ENCODE measurements at places on chromosomes 1 and 21.

GRCh38 chr1:49356594-49356993 lies 579.9 kb upstream of the BEND5 start:
- no peak for DNase-seq

- DNase-seq: peak; percentile 71
These were observed 12.8 kb upstream of the CDC42 start for GRCh38 chr1:22039594-22040285.

DNA sequence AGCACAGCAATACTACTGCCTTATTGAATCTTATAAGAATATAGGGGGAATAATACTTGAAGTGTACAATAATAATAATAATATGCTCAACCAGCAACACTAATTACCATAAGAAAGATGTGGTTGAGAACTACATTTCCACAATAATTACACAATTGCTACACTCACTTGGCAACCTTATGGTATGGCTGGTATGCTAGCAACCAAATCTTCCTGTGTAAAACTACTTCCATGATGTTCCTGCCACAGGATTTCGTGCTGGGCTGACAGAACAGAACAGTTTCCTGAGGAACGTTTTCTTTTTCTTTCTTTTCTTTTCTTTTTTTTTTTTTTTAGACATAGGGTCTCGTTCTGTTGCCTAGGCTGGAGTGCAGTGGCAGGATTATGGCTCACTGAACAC lies 50.6 kb downstream of the KIF26B start:
- no peak for DNase-seq

GRCh38 chr1:31579374-31579773 lies 3.1 kb downstream of the TINAGL1 start:
- DNase-seq: no peak

- DNase-seq: no peak
These were observed 5.0 kb downstream of the WDR77 start for GRCh38 chr1:111444031-111444430.

GRCh38 chr1:165639821-165640623 lies 9.0 kb downstream of the MGST3 start:
- no peak for DNase-seq

GRCh38 chr1:110308247-110308646 lies 30.9 kb upstream of the RBM15 start:
- peak; percentile 41 for DNase-seq

- DNase-seq: no peak
These were observed 64.9 kb downstream of the PTGS2 start for GRCh38 chr1:186615332-186615731.

- DNase-seq: no peak
These were observed 403.6 kb downstream of the PTPRU start for GRCh38 chr1:29639741-29640427.

- DNase-seq: no peak
These were observed 3.1 kb upstream of the LMNA start for GRCh38 chr1:156111355-156111962.

GRCh38 chr1:60898413-60898812 lies 183.9 kb upstream of the NFIA start:
- no peak for DNase-seq

DNA sequence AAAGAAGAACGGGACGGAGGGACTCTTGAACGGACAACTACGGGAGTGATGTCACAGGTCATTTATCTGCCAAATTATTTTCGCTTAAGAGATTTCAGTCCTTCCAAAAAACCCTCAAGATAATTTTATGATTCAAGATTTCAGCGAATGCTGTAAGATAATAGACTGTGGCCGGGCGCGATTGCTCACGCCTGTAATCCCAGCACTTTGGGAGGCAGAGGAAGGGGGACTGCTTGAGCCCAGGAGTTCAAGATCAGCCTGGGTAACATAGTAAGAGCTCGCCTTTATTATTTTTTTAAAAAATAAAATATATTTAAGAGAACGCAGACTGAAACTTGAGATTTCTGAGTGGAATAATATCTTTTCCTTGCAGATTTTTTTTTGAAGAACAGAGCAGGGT lies 609 bp downstream of the RWDD2B start:
- peak; percentile 8 for DNase-seq

- no peak for DNase-seq
These were observed 216.7 kb upstream of the HOOK1 start for GRCh38 chr1:59598120-59598440.

GRCh38 chr1:28801461-28801860 lies 10.5 kb upstream of the OPRD1 start:
- DNase-seq: no peak

GRCh38 chr1:167790117-167790516 lies 68.3 kb downstream of the MPZL1 start:
- no peak for DNase-seq

DNA sequence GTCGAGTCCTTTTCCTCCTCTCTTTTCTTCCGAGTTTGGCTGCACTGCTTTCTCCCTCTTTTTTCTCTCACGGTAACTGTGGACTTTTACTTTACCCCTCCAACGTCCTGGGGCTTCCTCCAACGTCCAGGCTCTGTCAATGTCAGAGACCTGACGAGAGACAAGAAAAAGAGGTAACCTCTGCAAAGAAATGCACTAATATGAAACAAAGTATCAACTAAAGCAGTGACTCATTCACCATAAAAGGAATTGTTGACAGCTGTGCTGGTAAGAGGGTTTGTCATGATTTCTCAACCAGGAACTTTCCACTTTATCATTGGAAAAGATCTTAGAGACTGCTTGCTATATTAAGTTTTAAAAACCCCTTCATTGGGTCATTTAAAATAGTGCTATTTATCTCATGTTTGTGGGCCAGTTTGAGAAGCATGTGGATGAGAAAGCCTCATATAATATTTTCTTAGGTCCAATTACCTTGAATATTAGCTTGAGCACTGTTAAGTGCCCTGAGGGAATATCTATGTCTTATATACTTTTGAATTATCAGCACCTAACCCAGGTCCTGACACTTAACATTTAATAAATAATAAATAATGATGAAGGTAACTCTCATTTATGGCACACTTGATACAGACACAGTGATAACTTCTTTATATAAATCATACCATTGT lies at the start of gene GBP2:
Gene GBP2, minus strand, starts transcription at position 202 of the 668 bp plus-strand sequence. CDS start 4,148 bp downstream, outside the sequence.
- peak; percentile 93 for DNase-seq

DNA sequence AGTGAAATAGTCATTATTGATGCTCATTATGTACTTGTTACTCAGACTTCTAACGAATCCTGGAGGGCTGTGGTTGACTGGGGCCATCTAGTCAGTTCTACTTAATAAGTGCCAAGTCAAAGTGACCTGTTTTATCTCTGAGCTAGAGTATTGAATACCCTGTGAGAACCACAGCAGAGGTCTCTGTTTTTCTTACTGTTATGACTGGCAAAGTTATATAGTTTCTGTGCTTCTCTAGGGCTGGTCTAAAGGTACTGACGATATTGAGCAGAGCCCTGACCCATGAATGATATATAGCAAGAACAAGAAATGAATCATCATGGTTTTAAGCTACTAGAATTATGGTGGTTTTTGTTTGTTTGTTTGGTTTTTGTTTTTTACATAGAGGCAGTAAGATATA lies 555.8 kb downstream of the PLA2G4A start:
- DNase-seq: no peak

Measured in suppressor macrophage treated with lipopolysaccharide for 4 hours (primary cell).